ENCODE measurements at places on chromosomes 6 and 20.

- no peak for DNase-seq
These were observed 1.4 kb upstream of the ENPP3 start for GRCh38 chr6:131635384-131636340.

DNA sequence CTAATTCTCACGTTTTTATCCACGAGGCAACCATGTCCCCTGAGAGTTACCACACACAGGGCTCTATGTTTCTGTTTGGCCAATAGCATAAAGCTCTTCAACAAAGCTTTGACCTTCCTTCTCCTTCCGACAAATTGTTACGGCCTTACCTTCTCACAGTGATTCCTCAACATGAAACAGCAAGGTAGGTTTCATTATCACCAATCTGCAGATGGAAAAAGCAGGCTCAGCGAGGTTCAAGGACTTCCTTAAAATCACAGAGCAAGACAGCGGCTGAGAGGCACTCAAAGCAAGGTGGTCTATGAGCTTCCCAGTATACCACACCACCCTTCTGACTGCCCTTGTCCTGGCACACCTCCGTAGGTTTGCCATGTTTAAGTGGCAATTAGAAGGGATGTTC is 360.0 kb downstream of the CD83 start:
- DNase-seq = no peak

DNA sequence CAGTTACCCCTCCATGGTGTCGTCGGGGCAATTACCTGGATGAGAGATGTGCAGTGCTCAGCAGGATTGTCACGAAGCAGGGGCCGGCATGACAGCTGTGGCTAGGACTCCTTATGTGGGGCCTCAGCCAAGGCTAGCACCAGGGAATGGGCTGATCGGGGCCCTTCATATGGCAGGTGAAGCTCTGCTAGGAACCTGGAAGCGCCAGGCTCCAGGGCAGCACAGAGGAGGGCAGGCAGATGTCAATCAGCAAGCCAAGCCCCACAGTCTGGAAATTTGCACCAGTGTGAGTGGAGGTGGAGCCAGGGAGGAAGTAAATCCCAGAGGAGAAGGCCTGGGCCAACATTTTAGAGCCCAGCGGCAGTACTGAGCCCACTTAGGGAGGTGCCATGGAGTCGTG is 21.2 kb downstream of the SYNDIG1 start:
- DNase-seq = no peak

DNA sequence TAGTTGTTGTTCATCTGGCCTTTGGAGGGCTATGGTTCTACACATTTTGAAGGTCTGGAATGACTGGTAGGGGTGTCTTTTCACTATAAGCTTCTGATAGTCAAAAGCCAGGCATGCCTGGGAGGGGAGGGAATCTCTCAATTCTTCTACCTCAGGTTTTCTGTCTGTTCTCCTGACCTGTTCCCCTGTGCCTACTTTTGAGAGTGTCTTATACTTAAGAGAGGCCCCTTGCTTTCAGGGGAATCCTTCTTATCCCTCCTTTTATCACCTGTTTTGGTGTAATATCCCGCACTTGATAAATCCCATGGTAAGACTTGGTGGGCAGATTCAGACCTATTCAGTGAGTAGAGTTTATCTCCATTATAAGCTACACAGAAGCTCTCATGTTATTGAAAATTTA is 10.4 kb upstream of the SLC13A3 start:
- DNase-seq = no peak

DNA sequence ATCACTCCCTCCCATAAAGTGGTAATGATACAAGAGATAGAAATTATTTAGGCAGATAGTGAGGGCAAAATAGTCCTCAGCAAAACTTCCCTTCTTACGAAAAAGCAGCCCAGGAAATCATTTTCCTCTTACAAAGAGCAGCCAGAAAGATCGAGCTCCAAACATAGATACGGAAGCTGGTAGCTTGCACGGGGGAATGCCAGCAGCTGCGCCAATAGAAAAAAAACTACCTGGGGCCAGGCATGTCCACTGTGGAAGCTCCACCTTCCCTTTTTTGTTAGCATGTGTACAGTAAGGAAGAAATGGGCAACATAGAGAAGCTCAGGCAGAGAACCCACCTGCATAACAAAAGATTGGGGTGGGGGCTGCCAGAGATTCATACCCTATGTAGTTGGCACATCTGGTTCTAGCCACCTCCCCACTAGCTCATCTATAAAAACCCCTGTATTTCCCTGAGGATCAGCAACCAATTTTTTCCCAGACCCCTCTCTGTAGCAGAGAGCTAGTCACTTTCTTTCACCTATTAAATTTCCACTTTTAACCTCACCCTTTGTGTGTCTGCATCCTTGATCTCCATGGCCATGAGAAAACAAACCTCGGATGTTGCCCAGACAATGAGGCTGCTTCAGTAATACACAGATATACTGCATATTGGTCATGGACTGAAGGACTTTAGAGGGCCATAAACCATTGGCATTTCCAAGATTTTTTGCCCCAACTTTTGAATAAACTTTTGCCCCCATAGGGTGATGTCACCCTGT is 52.1 kb downstream of the SOD2 start:
- DNase-seq = no peak

GRCh38 chr6:129206821-129207220 is 323.9 kb downstream of the LAMA2 start:
- DNase-seq = no peak

GRCh38 chr6:18280084-18280483 is 15.8 kb upstream of the DEK start:
- DNase-seq = no peak

GRCh38 chr6:123888771-123889513 is 85.3 kb downstream of the NKAIN2 start:
- no peak for DNase-seq

- DNase-seq = no peak
These were observed 399 bp upstream of the REPS1 start for GRCh38 chr6:138988469-138988834.

DNA sequence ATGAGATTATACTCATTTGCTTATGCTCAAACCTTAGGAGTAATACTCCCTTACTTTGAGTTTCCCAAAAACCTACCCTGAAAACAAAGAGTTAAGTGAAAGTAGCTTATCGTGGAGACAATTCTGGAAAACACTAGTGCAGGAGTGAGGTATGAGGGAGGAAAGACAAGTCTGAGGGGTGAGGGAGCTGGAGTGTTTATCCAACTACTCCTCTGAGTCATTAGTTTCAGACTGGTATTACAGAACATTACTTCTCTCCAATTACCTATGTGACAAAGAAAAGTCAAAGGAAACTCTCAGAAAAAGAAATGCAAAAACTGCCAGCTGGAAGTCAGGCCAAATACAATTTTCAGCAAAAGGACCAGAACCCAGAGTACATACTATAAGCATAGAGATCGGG is 171.1 kb upstream of the SPTLC3 start:
- no peak for DNase-seq

GRCh38 chr20:53980031-53980465 is 90.3 kb downstream of the BCAS1 start:
- DNase-seq = peak; percentile 51

- DNase-seq = no peak
These were observed 39.6 kb upstream of the GFOD1 start for GRCh38 chr6:13526727-13527670.

DNA sequence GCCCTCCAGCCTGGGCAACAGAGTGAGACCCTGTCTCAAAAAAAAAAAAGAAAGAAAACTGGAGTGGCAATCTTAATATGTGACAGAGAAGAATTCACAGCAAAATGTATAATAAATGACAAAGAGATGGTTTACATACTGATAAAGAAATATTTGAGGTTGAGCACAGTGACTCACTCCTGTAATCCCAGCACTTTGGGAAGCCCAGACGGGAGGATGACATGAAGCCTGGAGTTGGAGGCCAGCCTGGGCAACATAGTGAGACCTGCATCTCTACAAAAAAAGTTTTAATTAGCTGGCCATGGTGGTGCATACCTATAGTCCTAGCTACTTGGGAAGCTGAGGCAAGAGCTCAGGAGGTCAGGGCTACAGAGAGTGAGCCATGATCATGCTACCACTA is 12.4 kb upstream of the DEFB118 start:
- DNase-seq = no peak

- no peak for DNase-seq
These were observed 4.8 kb upstream of the CSTL1 start for GRCh38 chr20:23434521-23435313.

GRCh38 chr6:111494951-111495635 is 12.1 kb upstream of the REV3L start:
- no peak for DNase-seq

GRCh38 chr6:27685279-27685678 is 212.4 kb upstream of the ZNF184 start:
- no peak for DNase-seq

- no peak for DNase-seq
These were observed 63.3 kb upstream of the TAB2 start for GRCh38 chr6:149254253-149254652.

DNA sequence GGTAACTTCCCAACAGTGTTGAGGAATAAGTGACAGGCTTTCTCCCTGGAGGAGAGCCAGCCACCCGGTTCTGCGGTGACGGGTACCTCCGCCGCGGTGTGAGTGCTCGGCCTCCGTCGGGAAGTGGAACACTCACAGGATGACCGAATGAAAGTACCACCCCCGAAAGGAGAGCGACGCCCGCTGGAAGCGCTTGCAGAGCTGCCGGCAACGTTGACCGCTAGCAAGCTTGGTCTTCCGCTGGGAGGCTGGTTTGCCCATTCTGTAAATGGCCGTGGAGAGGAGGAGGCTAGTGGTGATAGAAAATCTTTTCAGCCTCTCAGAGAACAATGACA is 614 bp upstream of the TMEM242 start:
- peak; percentile 93 for DNase-seq

DNA sequence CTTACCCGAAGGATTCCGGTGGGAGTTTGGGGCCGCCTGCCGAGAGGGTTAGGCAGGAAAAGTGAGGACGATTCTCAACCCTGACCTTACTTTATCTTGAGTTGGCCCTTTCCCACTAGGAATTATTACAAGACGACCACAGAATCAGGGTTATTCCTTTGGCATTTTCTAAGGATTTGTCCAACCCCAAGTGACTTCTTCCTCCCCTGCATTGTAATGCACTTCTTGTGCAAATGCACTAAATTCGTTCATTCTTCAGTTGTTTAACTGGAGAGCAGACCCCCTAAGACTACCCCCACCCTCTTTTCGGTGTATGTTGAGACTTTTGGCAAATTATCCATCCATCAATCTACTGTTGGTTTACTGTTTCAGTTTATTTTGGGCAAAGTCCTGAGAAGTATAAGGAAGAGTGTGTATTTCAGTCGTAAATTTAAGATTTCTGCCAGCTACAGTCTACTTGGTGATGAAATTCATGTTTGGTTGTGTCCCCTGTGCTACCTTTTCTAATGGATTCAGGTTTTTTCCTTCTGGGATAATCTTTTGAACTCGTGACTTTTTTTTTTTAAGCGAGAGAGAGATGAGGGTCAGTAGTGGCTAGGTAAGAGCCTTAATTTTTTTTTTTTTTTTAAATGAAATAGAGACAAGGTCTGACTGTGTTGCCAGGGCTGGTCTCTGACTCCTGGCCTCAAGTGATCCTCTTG is 611 bp upstream of the TMEM217 start:
- no peak for DNase-seq

DNA sequence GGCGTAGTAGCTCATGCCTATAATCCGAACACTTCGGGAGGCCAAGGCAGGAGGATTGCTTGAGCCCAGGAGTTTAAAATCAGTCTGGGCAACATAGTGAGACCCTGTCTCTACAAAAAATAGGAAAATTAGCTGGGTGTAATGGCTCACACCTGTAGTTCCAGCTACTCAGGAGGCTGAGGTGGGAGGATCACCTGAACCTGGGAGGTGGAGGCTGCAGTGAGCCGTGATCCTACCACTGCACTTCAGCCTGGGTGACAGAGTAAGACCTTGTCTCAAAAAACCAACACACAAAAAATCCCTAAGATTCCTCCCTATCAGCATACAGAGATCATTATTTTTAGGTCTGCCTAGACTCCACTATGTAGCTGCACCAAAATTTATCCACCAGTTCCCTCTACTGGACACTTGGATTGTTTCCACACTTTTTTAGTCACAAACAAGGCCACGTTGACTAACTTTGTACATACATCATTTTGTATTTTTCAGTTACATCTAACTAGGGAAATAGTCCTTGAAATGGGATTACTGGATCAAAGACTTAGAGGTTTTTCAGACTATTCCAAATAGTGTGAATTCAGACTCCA is 3.6 kb upstream of the PHF1 start:
- DNase-seq = no peak
